ENCODE measurements at places on chromosomes 12 and 14.

DNA sequence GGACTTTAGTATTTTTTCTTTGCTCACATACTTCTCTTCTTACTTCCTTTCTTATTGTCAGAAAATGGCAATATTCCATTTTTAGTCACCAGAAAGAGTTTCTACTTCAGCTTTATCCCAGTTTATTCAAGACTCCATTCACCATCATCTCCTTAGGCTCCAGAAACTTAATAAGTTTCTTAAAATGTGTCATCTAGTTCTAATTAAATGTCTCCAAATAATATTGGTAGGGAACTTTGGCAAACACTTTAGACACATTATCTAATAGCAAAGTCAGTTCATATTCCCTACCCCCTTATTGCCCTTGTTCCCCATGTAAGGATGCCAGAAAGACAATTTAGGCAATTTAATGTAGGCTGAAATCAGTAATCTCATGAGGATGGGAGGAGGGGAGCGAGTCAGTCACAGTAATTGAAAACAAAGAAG, 15.1 kb downstream of the EPYC start:
- no peaks in the 10 kb centered on the region for H3K4me1 ChIP-seq
- H3K27ac ChIP-seq = no peak overlapping the region
- no peak overlapping the region for H3K4me3 ChIP-seq
- DNase-seq = no peak

DNA sequence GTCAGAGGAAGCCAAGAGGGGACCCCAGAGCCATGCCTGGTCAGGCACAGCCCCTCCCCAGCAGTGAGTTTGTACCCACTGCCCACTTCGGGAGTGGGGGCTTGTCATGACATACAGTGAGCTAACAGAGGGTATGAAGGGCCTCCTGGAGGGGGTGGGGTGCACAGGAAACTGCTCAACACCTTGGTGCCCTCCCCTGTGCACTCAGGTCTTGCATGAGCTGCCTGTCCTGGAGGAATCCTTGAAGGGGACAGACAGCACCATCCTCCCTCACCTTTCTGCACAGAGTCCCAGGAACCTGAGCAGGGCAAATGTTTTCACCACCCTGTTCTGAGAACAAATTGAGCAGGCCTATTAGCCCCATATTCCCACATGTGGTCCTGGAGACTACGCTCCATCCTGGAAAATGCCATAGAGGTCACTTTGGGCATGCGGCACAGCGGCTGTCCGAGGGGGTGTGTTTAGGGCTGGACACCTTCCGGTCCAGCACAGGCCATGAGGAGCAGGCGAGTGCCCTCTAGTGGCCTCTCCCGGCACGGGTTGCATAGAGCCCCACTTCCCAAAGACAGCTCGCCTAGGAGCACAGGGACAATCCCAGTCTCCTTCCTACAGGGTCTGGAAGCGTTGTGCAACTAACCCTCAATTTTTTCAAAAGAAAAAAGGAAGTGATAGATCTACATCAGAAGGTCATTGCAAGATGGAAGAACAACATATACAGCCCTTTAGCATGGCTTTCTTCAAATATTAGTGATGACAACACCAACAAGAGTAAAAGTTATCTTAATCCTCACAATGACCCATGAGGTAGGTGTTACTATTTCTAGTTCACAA, 31.9 kb upstream of the ZFP36L1 start:
- DNase-seq = peak; percentile 59
- H3K4me1 ChIP-seq = peaks cover 7% of the 10 kb centered on the region
- H3K27ac ChIP-seq = no peak overlapping the region
- H3K36me3 ChIP-seq = no peaks in the 10 kb centered on the region
- no peaks in the 10 kb centered on the region for H3K27me3 ChIP-seq
- H3K4me3 ChIP-seq = no peak overlapping the region

DNA sequence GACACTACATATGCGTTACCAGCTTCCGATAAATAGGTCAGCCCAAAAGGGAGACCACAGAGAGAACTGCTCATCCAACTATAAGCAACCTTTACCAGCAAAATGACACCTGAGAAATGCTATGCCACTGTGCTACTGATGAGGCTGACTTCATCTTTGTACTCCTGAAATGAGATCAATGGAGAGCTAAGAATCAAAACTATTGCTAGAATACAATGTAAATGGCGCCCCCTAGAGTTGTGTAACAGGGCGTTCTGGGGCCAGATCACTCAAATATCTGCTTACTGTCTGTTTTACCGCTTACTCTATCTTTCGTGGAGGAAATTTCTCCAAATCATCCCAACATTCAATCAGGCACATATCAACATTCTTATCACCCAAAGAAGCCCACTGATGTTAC, 4.6 kb downstream of the ZNF384 start:
- H3K36me3 ChIP-seq = peaks cover 59% of the 10 kb centered on the region
- peaks cover 15% of the 10 kb centered on the region for H3K4me1 ChIP-seq
- peak; percentile 51 for DNase-seq
- H3K27me3 ChIP-seq = no peaks in the 10 kb centered on the region

GRCh38 chr12:93144109-93144508, 215.0 kb upstream of the EEA1 start:
- H3K27ac ChIP-seq = no peak overlapping the region
- H3K4me3 ChIP-seq = no peak overlapping the region
